ENCODE measurements at places on chromosomes 11 and 22.
A peak's percentile ranks its signal among the peaks of the same experiment; 100 is the strongest.

DNA sequence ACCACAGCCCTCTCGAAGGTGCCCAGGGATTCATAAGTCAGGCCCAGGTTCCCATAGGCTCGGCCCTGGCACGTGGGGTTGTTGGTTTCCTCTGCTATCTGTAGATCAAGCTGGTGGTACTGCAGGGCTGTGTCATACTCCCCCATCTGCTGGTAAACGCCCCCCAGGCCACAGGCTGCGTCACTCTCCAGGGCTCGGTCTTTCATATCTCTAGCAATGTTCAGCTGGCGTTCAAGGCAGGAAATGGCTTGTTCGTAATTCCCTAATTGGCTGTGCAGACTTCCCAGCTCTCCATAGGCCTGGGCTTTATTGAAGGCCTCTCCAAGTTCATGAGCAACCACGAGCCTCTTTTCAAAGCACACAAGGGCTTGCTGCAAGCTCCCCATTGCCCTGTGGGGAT lies 186.4 kb upstream of the PITPNB start:
- DNase-seq: no peak

GRCh38 chr22:50060441-50061140 lies 2.5 kb upstream of the TTLL8 start:
- DNase-seq: no peak

DNA sequence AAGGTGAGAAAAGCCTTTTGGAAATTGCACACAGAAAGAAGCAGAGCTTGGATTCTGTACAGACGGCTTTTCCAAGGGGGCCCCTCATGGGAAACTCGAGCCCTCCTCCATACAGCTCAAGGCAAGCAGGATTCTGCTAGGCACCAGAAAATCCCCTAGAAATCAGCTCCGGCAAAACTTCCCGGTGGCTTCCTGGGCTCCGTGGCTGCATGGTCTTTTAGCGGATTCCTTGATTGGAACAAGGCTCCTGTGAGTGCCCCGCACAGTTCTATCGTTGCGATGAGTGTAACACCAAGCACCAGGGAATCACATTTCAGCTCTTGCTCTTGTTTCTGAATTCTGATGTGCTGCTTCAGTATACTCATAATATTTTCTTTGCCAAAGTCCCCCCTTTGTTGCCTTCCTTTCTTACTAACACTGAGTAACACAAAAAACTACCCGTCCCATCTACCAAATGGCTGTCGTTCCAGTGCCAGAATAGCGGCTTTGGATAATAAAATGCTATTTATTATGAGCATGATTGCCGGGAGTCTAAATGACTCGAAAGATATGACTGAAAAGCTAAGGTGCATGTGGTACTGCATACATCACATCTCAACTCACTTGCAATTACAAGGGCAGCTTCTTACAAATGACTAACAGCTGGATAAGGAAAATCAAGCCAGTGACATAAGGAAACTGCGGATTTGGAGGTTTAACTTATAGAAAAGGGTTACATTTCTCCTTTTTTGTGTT lies 494.1 kb downstream of the DLG2 start:
- DNase-seq: no peak

DNA sequence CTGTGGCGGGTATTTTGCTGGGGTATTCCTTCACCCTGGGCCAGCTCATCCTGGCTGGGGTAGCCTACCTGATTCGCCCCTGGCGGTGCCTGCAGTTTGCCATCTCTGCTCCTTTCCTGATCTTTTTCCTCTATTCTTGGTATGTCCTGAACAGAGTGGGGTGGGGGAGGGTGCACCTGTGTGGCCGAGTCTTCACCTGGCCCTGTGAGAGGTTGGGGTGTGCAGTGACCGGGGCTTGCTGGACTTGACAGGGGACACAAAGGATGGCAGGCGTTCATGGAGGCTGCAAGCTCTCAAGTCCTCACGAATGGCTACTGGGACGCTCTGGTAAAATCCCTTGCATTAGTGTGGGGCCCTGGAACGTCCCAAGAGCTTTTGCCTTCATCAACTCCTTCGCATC lies 39.3 kb downstream of the CAPN1 start:
- DNase-seq: no peak

DNA sequence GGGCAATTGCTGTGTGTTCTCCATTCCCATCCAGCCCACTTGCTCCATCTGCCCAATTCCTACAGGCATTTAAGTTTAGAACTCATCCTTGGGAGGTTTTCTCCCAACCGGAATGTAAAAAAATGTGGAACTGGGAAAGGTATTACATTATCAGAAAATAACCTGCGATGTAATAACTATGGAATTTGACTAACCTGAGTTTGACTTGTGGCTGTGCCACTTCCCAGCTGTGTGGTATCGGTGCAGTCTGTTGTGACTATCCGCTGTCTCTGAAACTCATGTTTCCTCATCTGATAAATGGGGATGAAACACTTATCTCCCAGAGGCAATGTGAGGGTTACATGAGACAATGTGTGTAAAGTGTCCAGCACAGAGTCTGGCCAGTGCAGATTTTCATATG lies 77.6 kb downstream of the TENM4 start:
- DNase-seq: no peak

- DNase-seq: no peak
These were observed 14.4 kb upstream of the SERPINH1 start for GRCh38 chr11:75547617-75548058.

- peak; percentile 86 for DNase-seq
These were observed 422.4 kb downstream of the TENM4 start for GRCh38 chr11:79018371-79018849.

- no peak for DNase-seq
These were observed 8.9 kb downstream of the MRTFA start for GRCh38 chr22:40627612-40628011.

DNA sequence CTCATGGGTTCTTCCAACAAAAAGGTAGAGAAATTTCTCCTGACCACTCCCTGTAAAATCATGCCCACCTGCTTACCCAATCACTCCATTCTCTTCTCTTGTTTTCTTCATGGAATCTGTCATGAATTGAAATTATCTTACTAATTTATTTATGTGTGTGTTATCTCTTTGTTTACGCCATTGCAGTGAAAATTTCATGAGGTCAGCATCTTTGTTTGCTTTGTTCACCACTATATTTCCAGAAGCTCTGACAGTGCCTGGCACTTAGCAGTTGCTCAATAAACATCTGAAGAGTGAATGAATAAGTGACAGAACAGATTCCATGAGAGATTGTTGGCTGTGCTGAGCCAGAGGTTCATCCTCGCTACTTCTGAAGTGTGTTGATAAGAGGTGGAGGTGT lies 329.5 kb downstream of the NXPE2 start:
- DNase-seq: no peak

- DNase-seq: peak; percentile 37
These were observed 74.2 kb downstream of the ALX4 start for GRCh38 chr11:44235765-44236201.

DNA sequence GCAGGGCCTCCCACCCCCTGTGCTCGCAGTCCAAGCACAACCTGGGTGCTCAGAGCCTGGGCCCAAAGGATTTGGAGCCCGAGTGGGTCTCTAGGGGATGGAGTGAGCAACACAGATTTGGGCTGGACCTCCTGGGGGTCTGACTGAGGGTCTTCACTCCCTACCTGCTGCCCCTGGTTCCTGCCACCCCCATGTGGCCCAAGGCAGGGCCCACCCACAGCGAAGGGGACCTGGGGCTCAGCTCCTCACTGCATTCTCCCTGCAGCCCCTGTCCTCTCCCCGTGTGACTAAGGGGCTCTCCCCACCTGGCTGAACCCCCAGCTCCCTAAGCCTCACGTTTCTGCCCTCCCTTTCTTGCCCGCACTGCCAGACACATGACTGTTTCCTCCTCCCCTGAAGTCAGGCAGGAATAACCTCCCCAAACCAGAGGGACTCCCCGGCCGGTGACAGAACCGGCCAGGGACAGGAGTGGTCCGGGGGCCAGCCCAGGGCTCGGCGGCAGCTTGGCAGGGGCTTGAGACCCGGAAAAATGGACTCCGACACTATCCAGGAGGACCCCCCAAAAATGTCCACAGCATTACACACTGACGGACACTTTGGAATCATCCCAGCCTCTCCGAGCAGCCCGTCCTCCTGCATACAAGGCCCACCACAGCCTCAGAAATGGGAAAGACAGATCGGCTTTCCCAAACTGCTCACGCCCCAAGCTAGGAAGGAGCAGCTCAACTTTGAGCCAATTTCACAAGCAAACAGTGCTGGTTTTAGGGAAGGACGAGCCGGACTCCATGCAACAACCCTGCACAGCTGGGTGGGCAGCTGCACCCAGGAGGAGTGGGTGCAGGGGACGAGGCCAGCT lies 57.8 kb downstream of the BRD1 start:
- no peak for DNase-seq

- DNase-seq: no peak
These were observed 34.6 kb upstream of the ARFGAP3 start for GRCh38 chr22:42891696-42892095.

DNA sequence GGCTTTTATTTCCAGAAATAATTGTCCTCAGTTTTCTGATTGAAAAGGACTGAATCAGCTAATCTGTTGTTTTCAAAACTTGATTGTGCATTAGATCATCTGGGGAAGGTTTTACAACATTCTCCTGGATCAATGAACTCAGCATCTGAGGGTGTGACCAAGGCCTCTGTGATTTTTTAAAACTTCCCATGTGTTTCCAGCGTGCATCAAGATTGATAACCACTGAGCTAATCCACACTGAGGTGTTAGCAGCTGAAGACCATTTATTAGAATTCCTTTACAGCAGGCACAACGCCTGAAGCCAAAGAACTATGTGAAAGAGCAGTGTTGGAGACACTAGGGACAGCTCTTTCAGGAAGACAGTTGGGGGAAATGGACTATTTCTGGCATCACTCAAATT lies 10.2 kb downstream of the VSTM5 start:
- DNase-seq: no peak

GRCh38 chr11:132650969-132651720 lies 881.2 kb downstream of the OPCML start:
- no peak for DNase-seq

DNA sequence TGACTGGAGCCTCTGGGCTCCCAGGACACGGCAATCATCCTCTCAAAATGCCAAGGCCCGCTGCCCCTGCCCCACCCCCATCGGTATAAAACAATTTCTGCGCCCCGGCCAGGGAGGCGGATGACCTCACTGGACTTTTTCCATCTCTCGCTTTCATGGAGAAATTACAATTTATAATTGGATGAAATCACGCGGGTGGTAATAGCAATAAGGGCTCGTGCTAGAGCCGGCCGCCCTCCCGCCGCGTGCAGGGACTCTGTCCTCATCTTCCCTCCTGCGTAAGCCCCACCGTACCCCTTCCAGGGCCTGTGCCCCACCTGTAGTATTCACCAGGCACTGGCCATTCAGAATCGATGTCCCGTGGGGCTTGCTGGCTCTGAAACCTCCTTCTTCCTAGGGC lies 64.5 kb downstream of the MACROD1 start:
- no peak for DNase-seq

- DNase-seq: no peak
These were observed 227.5 kb downstream of the CTTN start for GRCh38 chr11:70625582-70626518.

DNA sequence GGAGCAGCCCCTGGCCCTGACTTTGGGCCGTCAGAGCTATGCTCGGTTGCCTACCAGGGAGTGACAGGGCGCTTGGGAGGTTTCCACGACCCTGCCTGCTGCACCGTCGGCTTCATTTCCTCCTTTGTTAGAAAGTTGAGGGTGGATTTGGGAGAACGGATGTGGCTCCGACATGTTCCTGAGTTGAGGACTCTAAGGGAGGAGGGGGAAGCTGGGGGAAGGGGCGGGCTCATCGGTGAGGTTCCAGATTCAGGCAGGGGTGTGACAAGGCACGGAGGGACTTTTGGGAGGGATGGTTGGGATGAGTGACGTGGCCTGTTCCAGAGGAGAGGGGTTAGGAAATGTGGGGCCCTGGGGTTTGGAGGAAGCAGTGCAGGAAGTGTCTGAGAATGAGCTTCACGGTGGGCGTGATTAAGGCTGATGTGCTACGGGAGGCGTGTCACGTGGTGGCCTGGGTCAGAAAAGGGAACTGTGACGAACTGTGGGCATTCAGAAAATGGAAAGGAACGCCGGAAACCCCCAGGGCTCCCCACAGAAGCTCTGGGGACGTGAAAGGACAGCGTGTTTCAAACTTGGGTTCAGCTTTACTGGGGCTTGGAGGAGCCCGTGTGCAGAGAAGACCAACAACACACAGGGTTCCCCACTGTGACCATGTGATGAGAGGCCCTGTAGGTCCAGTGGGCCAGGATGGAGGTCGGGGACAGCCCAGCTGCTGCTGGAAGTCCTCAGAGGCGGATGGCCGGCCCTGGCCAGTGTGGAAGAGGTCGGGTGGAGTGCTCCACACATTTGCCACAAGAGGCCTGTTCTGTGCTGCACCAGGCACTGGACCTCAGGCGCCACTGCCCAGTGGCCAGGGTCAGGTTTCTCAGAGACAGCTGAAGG lies 2.8 kb downstream of the PARVB start:
- DNase-seq: no peak

- no peak for DNase-seq
These were observed 24.1 kb downstream of the RRAS2 start for GRCh38 chr11:14334893-14335292.

DNA sequence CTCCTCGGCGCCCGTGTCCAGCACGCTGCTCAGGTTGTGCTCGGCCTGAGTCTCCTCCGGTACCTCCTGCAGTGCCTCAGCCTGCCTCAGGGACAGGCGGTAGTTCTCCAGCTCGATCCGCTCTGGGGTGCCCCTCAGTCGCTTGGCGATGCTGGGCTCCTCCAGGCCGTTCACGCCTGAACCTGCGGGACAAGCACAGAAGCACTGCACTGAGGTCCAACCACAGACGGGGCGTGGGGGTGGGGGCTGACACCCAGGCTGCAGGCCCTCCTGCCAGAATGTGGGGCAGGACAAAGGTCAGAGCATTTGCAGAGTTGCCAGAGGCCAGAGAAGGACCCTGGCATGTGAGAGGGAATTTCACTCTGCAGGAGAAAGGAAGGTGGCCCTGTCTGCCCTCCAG lies 67.6 kb upstream of the BID start:
- no peak for DNase-seq

GRCh38 chr22:42581762-42582716 lies 28.3 kb downstream of the SERHL2 start:
- DNase-seq: peak; percentile 44
